ENCODE measurements at places on chromosomes 16 and 17. TPM values are rescaled to one million over a fixed set of nuclear protein-coding genes. Genes with fewer than 3 reads are reported as not detected.

The DECR2 gene
- polyA plus RNA-seq: 16.3 TPM

The MYADML2 gene
- polyA plus RNA-seq: not detected

The TP53TG3E gene
- not detected for polyA plus RNA-seq

The TEDC2 gene
- 1.2 TPM for polyA plus RNA-seq

The COG7 gene
- polyA plus RNA-seq: 31.8 TPM

The LHX1 gene
- not detected for polyA plus RNA-seq

The NECAB2 gene
- not detected for polyA plus RNA-seq

The CACNG3 gene
- polyA plus RNA-seq: not detected

The PLD6 gene
- polyA plus RNA-seq: 2.0 TPM

- H3K4me1 ChIP-seq: peaks cover 54% of the 10 kb centered on the region
- H3K36me3 ChIP-seq: peaks cover 2% of the 10 kb centered on the region
- DNase-seq: no peak
- no peaks in the 10 kb centered on the region for H3K27me3 ChIP-seq
- no peak overlapping the region for H3K4me3 ChIP-seq
- H3K27ac ChIP-seq: peak overlapping the region; percentile 23
Measured at GRCh38 chr17:40070709-40071312, 8.0 kb downstream of the THRA start.

GRCh38 chr16:11405331-11406176, 60.3 kb downstream of the RMI2 start:
- H3K4me1 ChIP-seq: no peaks in the 10 kb centered on the region
- H3K27me3 ChIP-seq: no peaks in the 10 kb centered on the region

DNA sequence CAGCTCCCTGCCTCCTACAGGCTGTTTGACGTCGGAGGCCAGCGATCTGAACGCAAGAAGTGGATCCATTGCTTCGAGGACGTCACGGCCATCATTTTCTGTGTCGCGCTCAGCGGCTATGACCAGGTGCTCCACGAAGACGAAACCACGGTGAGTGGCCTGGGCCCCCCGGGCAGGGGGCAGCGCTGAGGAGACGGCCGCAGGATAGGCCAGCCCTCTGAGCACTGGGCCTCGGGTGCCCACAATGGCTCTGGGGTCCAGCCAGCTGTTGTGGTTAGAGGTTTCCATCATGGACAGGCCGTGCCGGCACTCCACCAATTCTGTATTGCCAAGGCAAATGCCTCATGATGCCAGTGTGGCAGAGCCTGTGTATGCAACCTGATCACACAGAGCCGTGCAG, 88.6 kb downstream of the AMFR start:
- no peaks in the 10 kb centered on the region for H3K4me1 ChIP-seq
- H3K27ac ChIP-seq: no peak overlapping the region
- H3K4me3 ChIP-seq: no peak overlapping the region
- no peaks in the 10 kb centered on the region for H3K27me3 ChIP-seq
- no peaks in the 10 kb centered on the region for H3K36me3 ChIP-seq
- no peak for DNase-seq

DNA sequence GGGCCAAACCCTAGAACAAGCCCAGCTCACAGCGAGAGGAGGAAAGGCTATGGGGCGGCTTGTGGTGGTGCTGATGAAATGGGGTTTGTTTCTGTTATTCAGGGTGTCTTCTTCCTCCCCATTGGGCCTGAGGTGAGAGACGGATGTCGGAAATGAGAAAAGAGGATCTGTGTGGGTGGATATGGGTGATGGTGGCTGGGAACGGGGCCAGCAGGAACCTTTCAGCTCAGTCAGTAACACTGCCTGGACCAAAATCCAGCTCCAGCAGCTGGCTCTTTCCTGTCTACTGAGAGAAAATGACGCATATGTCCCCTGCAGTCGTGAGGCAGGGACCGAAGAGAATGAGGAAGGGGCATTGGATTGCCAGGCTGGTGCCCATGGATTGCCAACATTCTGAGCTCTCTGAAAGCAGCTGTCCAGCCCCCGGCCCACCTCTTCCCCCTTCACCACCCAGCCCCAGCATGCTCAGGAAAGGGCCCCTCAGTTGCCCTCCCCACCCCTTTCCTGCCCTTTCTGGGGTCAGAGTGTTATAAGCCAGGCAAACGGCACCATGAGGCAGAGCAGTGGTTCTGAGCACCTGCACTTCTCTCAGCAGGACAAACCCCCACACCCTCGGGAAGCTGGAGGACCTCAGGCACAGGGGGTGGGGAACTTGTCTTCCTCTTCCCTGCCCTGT, 4.0 kb downstream of the MYH3 start:
- H3K36me3 ChIP-seq: no peaks in the 10 kb centered on the region
- H3K27ac ChIP-seq: no peak overlapping the region
- H3K4me1 ChIP-seq: peaks cover 6% of the 10 kb centered on the region
- no peak for DNase-seq

- no peaks in the 10 kb centered on the region for H3K4me1 ChIP-seq
- no peak overlapping the region for H3K4me3 ChIP-seq
- DNase-seq: no peak
- no peaks in the 10 kb centered on the region for H3K36me3 ChIP-seq
- H3K27me3 ChIP-seq: peaks cover 11% of the 10 kb centered on the region
Measured at GRCh38 chr17:32120141-32120540, 22.2 kb upstream of the RHOT1 start.

DNA sequence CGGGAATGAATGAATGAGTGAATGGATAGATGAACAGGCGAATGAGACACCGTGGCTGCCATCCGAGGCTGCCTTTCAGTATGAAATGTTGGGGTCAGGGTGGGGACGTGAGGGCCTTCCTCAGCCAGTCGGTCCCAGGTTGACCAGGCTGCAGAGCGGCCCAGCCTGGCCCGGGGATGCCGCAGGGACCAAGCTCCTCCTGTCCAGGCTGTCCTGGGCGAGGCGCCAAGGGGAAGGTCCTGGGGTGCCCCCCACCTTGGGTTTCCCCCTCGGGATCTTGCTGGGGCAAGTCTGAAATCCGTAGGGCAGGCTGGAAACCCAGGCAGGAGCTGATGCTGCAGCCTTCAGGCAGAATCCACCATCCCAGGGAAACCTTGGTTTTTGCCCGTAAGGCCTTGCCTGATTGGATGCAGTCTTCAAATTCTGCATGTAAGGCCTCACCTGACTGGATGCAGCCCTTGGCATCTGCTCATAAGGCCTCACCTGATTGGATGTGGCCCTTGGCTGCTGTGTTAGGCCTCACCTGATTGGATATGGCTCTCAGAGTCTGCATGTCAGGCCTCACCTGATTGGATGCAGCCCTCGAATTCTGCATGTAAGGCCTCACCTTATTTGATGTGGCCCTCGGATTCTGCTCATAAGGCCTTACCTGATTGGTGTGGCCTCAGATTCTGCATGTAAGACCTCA, 61.7 kb upstream of the ZNF469 start:
- H3K4me3 ChIP-seq: no peak overlapping the region
- H3K27me3 ChIP-seq: no peaks in the 10 kb centered on the region
- DNase-seq: no peak
- H3K4me1 ChIP-seq: no peaks in the 10 kb centered on the region

- H3K4me1 ChIP-seq: no peaks in the 10 kb centered on the region
- no peaks in the 10 kb centered on the region for H3K27me3 ChIP-seq
- no peak overlapping the region for H3K27ac ChIP-seq
- no peaks in the 10 kb centered on the region for H3K36me3 ChIP-seq
- no peak for DNase-seq
Measured at GRCh38 chr16:61362585-61362984, 673.7 kb downstream of the CDH8 start.

DNA sequence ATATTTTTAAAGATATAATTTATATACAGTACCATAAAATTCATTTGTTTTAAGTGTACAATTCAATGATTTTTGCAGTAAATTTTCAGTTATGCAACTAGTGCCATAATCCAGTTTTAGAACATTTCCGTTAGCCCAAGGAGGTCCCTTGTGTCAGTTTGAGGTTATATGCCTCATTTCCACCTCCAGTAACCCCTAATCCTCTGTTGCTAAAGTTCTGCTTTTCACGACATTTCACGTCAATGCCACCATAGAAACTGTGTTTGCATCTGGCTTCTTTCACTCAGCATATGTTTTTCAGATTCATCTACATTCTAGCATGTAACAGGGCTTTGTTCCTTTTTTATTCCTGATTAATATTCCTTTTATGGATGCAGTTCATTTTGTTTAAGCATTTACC, 42.4 kb upstream of the NUDT7 start:
- H3K4me3 ChIP-seq: no peak overlapping the region
- no peaks in the 10 kb centered on the region for H3K36me3 ChIP-seq
- no peak overlapping the region for H3K27ac ChIP-seq
- no peaks in the 10 kb centered on the region for H3K4me1 ChIP-seq

GRCh38 chr17:68542698-68543463, 30.7 kb downstream of the PRKAR1A start:
- no peak overlapping the region for H3K27ac ChIP-seq
- H3K4me3 ChIP-seq: no peak overlapping the region
- no peak for DNase-seq
- no peaks in the 10 kb centered on the region for H3K27me3 ChIP-seq

DNA sequence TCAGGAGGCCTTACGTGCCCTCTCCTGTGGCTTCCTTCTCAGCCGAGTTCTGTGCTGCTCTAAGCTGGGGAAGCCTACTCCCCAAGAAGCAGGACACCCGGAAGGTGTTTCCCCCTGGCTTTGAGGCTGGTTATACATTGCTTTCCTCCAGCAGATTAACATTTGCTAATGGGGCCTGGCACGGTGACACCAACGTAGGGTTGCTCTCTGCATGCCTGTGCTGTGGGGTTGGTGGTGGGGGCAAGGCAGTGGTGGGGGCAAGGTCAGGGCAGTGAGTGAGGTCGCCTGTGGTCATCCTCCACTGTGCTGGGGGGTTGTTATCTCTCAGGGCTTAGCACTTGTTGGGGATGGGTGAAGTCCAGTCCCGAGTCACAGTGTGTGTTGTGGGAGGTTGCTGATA, 4.2 kb downstream of the USP6 start:
- peaks cover 16% of the 10 kb centered on the region for H3K4me1 ChIP-seq
- DNase-seq: no peak
- no peak overlapping the region for H3K4me3 ChIP-seq
- no peaks in the 10 kb centered on the region for H3K36me3 ChIP-seq

GRCh38 chr16:59543641-59544040, 809.5 kb upstream of the GOT2 start:
- H3K27ac ChIP-seq: no peak overlapping the region
- no peaks in the 10 kb centered on the region for H3K36me3 ChIP-seq
- H3K4me1 ChIP-seq: no peaks in the 10 kb centered on the region
- H3K4me3 ChIP-seq: no peak overlapping the region

- H3K4me3 ChIP-seq: no peak overlapping the region
- no peak for DNase-seq
- H3K27ac ChIP-seq: no peak overlapping the region
Measured at GRCh38 chr17:44867841-44868240, 20.2 kb downstream of the HIGD1B start.

DNA sequence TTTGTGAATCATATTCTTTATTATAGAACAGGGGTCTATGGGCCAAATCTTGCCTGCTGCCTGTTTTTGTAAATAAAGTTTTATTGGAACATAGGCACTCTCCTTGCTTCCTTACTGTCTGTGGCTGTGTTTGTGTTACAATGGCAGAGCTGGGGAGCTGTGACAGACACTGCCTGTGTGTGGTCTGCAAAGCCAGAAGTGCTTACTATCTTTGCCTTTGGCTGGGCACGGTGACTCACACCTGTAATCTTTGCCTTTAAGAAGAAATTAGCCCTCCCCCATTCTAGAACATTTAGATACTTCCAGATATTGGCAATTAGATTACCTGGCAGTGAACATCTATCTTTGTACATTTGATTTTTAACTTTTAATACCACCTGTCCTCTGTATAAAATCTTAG, 308.3 kb downstream of the FOXL1 start:
- H3K4me1 ChIP-seq: no peaks in the 10 kb centered on the region
- DNase-seq: no peak
- no peak overlapping the region for H3K27ac ChIP-seq
- no peaks in the 10 kb centered on the region for H3K36me3 ChIP-seq

DNA sequence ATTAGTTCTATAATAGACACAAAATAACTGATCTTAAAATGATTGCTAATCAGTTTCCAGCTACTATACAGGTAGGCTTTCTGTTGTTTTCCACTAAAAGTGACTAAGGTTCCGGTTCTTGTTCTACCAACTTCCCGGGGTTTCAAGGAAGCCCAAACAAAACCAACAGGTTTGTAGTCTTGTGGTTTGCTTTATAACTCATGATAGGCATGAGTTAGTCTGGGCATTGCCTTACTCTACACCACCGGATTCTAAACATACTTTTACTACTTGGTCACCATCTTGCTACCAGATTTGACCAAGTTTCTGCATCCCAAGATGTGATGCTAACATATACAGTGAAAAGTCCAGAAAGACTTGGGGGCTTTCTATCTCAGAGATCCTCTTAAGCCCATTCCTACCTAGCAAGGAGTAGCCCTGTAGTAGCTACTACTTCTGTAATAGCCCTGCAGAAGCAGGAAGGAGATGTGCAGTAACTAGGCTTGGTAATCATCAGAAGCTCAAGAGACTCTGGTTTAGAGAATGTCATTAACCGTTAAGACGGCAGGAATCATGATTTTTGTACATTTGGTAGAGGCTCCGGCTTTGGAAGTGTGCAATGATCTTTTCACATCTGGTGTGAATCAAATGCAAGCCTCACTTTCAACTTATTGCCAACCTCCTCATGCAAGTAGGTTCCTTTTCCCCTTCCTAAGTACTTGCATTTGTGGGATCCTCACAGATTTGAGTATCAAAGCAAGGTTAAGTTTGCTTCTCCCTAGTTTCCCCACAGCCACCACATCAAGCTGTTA, 1.6 kb downstream of the FAM117A start:
- DNase-seq: no peak
- H3K27me3 ChIP-seq: no peaks in the 10 kb centered on the region
- H3K4me1 ChIP-seq: peaks cover 46% of the 10 kb centered on the region
- H3K36me3 ChIP-seq: peaks cover 19% of the 10 kb centered on the region
